ENCODE measurements at places on chromosomes 3 and 15.
A peak's percentile ranks its signal among the peaks of the same experiment; 100 is the strongest.

DNA sequence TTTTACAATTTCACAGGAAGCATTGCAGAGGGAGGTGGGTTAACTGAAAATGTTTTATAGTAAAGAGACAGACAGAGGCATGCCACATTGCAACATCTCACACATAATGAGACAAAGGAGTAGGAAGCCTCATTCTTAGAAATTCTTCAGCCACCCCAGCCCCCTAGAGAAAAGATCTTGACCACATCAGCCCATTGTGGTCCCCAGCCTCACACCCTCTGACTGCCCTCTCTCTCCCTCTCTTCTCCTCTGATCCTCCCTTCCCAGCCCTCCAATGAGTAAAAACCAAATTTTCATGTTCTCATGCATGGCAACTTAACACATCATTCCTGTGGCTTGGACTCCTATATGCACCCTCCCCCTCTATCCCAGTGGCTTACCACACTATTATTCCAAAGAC, 174.1 kb downstream of the UACA start:
- DNase-seq, result no peak

DNA sequence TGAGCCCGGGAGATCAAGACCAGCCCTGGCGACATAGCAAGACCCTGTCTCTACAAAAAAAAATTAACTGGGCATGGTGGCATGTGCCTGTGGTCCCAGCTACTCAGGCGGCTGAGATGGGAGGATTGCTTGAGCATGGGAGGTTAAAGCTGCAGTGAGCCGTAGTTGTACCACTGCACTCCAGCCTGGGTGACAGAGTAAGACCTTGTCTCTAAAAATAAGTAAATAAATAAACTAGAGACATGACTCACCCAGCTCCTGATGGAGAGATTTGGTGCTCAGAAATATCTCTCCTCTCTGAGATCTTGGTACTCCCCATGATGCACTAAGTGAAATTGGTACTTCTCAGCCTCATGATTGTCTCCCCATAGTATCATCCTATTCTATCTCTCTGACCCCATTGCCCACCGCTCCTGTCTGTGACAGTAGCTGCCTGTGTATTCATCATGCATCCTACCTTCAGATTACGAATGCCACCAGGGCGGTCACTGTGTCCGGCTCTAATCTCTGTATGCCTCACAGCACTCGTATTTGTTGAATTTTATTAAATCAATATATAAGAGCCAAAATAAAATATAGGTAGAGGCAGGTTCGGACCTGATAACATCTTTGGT, 50.9 kb downstream of the ABHD2 start:
- DNase-seq, result no peak

DNA sequence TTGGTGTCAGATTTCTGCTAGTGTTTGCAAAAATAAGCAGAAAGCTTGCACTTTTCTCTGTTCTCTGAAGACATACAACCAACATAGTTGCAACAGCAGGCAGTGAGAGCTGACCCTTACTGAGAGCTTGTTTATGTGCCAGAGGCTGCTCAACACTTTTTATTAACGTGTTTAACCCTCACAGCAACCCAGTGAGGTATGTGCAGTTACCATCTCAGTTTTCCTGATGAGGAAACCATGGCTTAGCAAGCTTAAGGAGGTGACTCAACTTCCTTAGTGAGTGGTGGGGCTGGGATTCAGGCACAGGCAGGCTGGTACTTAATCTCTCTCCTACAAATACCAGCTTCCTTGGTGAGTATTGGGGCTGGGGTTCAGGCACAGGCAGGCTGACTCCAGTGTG, 158.1 kb upstream of the CTDSPL start:
- no peak for DNase-seq

DNA sequence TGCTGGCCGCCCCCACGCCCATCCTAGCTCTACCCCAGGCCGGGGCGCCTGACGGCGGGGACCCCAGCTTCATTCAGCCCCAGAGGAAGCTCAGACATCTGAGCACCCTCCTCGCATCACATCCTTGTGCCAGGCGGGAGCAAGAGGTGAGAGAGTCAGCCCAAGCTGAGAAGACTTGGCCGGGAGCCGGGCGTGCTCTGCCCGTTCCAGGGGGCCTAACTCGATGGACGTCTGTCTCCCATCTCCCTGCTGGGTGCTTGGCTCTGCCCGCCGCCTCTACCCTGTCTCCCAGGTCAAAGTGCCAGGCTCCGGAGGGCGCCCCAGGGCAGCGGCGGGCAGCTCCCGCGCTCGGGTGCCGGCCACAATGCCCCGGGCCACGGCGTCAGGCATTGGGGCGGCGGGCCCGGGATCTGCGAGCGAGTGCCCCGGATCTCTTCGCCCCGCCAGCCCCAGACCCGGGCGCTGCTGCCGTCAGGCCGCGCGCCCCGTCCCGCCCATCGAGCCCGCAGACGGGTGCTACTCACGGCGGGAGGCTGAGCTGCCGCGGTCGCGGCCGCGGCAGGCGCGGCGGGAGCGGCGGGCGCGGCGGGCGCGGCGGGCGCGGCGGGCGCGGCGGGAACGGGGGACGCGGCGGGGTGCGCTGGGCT, 388 bp downstream of the DAPK2 start:
- no peak for DNase-seq

- no peak for DNase-seq
Measured at GRCh38 chr15:68114840-68115239, 60.7 kb downstream of the PIAS1 start.

DNA sequence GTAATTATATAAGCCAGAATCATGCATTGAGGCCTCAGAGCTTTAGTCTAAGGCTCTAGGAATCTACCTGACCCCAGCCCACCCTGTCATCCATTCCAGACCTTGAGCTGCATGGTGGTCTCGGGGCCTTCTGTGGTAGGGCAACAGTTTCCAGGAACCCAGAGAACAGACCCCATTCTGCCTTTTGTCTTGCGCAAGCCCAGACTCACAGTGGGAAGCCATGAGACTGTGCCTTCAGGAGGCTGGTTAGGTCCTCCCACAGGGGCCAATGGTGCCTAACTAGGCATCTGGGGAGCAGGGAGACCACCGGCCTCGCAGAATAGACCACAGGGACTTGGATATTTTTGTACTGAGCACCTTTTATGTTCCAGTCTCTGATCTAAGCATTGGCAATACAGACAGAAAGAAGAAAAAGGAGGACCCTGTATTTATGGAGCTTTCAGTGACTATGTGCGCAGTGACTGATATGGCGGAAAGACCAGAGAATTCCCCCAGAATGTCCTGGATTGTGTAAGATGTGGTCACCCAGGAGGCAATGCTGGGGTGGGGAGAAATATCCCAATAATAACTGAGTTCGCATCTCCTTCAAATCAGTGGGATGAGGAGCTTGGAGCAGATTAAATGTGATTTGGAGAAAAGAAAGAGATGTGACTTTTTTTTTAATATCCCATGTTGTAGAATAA, 40.1 kb downstream of the MCF2L2 start:
- DNase-seq, result no peak

DNA sequence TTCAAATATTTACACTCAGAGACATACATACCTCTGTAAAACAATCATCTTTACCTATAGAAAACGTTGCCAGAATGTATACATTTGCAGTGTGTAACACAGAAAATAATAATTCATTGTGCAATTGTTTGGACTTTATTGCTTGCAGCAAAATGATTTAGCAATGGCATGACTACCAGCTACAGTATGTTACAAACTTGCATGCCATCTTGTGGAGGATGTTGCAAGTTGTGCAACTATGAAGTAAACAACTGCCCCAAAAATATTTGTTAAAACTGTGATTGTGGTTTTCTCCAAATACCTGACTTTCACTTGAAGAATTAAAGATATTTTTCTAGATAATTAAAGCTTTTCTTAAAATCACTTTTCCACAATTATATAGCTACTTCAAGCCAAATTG, 27.1 kb upstream of the C3orf49 start:
- DNase-seq, result no peak

DNA sequence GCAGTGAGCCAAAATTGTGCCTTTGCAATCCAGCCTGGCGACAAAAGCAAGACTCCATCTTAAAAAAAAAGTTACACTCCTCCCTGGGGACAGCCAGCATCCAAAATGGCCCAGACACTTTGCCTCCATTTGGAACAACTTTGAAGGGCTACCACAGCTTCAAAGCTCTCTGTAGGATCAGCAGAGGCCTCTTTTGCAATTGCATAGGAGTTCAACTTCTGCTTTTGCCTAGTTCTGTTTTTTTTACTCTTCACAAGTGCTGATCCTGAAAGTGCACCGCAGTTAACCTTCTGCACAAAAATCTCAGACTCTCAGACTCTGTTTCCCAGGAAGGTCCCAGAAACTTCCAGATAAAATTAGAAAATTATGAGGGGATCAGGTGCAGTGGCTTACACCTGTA, 25.2 kb upstream of the SLC4A7 start:
- DNase-seq, result no peak

DNA sequence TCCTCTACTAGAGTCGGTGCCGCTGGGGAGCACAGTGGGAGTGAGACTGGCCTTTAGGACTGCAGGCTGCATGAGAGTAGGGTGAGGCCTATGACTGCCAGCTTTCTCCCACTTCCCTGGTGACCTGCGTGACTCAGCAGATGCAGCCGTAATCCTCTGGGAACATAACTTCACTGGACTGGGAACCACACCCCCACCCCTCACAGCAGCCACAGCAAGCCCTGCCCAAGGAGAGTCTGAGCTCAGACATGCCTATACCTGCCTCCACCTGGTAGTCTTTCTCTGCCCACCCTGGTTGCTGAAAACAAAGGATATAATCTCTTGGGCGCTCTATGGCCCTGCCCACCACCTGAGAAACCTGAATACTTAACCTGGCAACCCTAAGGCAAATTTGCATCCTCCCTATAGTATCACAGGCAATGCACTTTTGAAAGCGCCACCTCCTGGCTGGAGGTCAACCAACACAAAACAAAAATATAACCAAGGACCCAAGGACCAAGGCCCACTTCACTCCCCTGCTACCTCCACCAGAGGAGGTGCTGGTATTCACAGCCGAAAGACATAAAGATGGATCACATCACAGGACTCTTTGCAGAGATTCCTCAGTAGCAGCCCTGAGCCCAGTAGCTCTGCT, 308.9 kb downstream of the CTNNB1 start:
- no peak for DNase-seq

- no peak for DNase-seq
Measured at GRCh38 chr3:39505866-39506742, 38.6 kb downstream of the MOBP start.

DNA sequence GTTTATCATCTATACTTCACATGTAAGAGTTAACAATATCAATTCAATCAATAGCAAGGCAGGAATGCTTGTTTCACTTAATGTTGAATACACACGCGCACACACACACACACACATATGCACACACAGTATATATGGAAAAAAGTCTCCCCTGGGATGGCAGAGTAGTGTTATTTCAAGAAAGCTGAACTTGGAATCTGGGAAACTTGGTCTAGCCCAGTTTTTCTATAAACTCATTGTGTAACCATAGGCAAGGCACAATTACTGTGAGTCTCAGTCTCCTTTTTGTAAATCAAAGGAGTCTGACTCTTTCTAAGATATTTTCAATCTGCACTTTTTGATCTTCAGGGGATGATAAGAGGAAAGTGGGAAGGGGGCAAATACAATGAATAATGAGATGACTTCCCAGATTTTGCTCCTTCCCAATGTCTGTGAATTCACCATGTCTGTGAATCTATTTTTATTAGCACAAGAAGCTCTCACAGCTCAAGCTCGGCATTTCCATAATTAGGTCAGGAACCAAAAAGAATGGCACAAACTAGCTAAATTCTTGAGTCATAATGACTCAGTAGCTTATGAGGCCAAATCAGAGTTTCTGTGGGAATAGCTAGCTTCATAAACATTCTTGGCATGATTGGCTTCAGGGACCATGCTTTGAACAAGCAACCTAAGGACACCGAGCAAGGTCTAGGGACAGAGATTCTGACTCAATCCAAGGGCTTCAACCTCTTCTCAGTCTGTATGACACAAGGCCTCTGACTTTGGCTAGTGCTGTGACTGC, 227.4 kb upstream of the DCBLD2 start:
- no peak for DNase-seq

DNA sequence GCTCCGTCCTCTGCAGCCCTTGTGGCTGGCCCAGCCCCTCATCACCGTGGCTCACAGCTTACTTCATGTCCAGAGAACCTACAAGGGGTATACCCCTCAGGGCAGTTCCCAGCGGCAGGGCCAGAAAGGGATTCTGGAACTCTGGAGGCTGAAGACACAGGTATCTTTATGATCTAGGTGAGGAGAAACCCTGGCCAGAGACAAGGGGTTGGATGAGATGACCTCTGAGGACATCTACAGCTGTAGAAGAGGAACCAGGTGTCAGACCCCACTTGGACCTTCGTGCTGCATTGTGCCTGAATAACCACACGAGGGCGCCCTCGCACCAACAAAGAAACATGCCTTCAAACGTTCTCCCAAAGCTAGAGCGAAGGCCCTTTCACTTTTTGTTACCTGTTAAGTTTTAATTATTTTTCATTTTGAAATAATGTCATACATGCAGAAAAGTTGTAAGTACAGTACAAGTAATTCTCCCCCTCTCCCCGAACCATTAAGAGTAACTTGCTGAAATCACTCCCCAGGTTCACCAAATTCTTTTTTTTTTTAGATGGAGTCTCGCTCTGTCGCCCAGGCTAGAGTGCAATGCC, 118.7 kb upstream of the SMAD3 start:
- peak; percentile 70 for DNase-seq

GRCh38 chr3:189999718-190000117, 121.0 kb downstream of the P3H2 start:
- no peak for DNase-seq

- no peak for DNase-seq
Measured at GRCh38 chr3:142568393-142569017, 10.0 kb downstream of the ATR start.

GRCh38 chr3:144466540-144466939, 494.9 kb downstream of the DIPK2A start:
- DNase-seq, result no peak
